ENCODE measurements at places on chromosomes 2 and 18.

DNA sequence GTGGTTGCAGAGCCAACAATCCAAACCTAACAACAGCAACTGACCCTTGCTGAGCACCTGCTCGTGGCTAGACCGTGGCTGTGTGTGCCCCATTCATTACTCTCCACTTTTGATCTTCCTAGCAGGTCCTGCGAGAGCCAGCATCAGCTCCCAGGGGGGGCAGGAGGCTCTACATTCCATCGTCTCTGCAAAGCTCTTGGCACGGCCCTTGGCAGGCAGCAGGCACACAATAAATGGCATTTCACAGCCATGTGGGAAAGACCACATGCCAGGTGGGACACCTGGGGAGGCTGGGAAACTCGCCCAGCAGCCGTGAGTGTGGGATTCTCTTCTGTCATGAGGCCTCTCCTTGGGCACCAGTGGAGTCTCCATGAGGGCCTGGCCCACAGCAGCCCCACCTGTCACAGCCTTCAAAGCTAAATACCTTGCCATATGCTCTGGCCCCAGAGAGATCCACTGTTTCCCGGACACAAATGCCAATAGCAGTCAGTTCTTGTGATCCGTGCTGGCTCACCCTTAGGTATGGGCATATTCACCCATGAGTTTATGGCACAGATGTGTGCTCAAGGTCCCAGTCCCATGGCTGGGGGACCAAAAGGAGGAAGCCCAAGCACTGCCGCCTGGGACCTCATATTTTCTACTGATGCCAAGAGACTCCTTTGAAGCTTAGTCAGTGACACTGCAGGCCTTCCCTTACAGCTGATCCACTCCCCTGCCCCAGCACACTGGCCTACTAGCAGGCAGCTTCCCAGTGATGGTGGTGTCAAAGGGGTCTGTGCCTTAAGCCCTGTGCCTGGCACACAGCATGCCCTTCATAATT lies 6.8 kb upstream of the TEX51 start:
- no peak for DNase-seq

DNA sequence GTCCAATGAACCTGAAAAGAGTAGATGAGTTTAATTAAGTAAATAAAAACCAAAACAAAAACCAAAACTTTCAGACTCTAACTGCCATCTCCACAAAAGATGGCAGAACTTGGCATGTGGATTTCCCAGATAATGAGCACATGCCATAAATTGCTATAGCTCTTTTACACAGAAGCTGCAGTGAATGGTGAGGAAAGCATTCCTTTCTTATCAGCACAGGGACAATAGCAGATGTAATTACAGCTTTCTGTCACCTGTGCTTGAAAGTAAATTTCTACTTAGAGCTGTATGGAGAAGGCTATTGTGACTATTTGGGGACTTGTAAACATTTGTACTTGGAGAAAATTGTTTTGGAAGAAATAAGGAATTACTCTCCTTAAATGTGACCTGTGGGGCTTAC lies 378.4 kb downstream of the RPRM start:
- no peak for DNase-seq

- no peak for DNase-seq
These were observed 99.5 kb downstream of the MEIS1 start for GRCh38 chr2:66534461-66534860.

GRCh38 chr2:181178823-181179412 lies 198.5 kb downstream of the UBE2E3 start:
- DNase-seq, result no peak

GRCh38 chr2:101026923-101027469 lies 24.9 kb downstream of the RPL31 start:
- DNase-seq, result no peak

DNA sequence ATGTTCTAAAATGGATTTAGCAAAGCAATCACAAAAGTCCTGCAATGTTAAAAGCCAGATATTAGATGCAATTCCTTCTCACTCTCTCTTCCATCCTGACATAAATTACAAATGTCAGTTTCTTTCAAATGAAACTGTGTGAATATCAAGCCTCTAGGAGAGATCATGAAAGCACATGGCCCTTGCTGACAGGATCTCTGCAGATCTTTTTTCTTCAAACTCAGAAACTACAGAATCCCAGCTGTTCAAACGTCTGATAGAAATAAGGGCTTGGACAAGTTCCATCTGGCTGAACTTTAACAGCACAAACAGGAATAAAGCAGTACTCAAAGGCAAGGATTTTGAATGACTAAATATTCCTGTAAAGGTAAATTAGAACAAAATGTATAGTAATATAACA lies 47.6 kb downstream of the PDE1A start:
- no peak for DNase-seq

GRCh38 chr2:134234535-134234934 lies 19.3 kb upstream of the MGAT5 start:
- DNase-seq, result no peak

DNA sequence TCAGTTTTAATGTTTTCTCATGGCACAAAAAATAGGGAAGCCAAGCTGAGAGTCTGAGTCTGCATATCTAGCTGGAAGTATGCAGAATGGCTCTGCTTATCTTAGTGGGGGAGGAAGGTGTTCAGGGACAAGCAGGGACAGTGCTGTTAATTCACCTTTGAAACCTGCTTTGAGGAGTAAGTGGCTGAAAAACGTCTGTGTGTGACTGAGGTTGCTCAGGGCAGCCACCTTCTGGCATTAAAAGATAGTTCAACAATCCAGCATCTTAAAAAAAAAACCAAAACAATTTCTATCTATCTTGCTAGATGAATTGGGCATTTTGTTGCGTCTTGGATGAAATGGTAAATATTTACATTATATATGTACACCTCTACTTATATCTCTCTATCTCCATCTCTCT lies 2.0 kb upstream of the TRPM8 start:
- no peak for DNase-seq
